ENCODE measurements at places on chromosomes 12 and 14. TPM values are rescaled to one million over a fixed set of nuclear protein-coding genes. Genes with fewer than 3 reads are reported as not detected.
A peak's percentile ranks its signal among the peaks of the same experiment; 100 is the strongest.

FOXG1 gene
- not detected for polyA plus RNA-seq

NFATC4 gene
- polyA plus RNA-seq, result not detected

- peak overlapping the region; percentile 87 for H3K27ac ChIP-seq
- peaks cover 43% of the 10 kb centered on the region for H3K4me1 ChIP-seq
- H3K36me3 ChIP-seq, result no peaks in the 10 kb centered on the region
- peak overlapping the region; percentile 91 for H3K4me3 ChIP-seq
- peaks cover 2% of the 10 kb centered on the region for H3K27me3 ChIP-seq
Measured at GRCh38 chr12:108690542-108691174, 40.7 kb downstream of the CORO1C start.

GPN3 gene
- 43.5 TPM for polyA plus RNA-seq

DNA sequence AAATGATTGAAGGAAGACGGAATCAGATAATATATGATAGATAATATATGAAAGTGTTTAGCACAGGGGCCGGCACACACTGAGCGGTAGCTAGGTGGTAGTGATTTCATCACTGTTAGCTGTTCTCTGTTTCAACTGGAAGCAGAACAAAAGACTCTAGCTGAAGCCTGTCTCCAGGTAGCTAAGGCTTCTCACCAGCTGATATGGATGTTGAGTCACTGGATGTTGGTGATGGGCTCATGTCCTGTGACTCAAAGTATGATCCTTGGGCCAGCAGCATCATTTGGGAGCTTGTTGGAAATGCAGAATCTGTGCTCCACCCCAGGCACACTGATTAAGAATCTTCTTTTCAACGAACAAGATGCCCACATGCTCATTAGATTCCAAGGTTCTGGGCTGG, 21.7 kb upstream of the KCNA5 start:
- H3K27ac ChIP-seq, result no peak overlapping the region
- peaks cover 1% of the 10 kb centered on the region for H3K27me3 ChIP-seq
- H3K4me3 ChIP-seq, result no peak overlapping the region
- no peak for DNase-seq
- H3K4me1 ChIP-seq, result no peaks in the 10 kb centered on the region

STAC3 gene
- not detected for polyA plus RNA-seq

LGALS3 gene
- 40.5 TPM for polyA plus RNA-seq

DNA sequence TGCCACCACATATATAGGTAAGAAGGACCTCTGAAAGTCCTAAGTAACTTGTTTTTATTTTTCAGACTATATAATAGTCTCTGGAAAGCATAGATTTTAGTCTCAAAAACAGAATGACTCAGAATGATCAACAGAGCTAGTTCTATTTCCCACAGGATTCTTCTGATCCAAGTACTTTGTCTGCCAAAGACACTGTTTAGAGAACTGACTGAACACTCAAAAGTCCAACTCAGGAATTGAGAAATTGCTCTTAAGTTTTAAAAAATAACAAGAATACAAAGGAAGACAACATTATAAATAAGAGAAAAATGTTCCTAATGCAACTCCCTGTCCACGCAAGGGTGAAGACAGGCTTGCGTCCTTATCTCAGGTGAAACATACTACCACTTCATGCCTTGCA, 29.0 kb downstream of the LGMN start:
- no peaks in the 10 kb centered on the region for H3K36me3 ChIP-seq
- H3K27me3 ChIP-seq, result peaks cover 9% of the 10 kb centered on the region
- no peak overlapping the region for H3K4me3 ChIP-seq

BDKRB1 gene
- polyA plus RNA-seq, result not detected

- no peak for DNase-seq
- no peaks in the 10 kb centered on the region for H3K27me3 ChIP-seq
- no peak overlapping the region for H3K4me3 ChIP-seq
- H3K27ac ChIP-seq, result peak overlapping the region; percentile 30
- peaks cover 56% of the 10 kb centered on the region for H3K4me1 ChIP-seq
- H3K36me3 ChIP-seq, result peaks cover 21% of the 10 kb centered on the region
Measured at GRCh38 chr12:68428724-68429501, 96.8 kb upstream of the MDM1 start.

- no peak overlapping the region for H3K27ac ChIP-seq
- H3K4me3 ChIP-seq, result no peak overlapping the region
- no peaks in the 10 kb centered on the region for H3K4me1 ChIP-seq
- peaks cover 1% of the 10 kb centered on the region for H3K27me3 ChIP-seq
- H3K36me3 ChIP-seq, result no peaks in the 10 kb centered on the region
Measured at GRCh38 chr12:131643631-131644452, 67.0 kb upstream of the SFSWAP start.

PPHLN1 gene
- polyA plus RNA-seq, result 106 TPM

DNA sequence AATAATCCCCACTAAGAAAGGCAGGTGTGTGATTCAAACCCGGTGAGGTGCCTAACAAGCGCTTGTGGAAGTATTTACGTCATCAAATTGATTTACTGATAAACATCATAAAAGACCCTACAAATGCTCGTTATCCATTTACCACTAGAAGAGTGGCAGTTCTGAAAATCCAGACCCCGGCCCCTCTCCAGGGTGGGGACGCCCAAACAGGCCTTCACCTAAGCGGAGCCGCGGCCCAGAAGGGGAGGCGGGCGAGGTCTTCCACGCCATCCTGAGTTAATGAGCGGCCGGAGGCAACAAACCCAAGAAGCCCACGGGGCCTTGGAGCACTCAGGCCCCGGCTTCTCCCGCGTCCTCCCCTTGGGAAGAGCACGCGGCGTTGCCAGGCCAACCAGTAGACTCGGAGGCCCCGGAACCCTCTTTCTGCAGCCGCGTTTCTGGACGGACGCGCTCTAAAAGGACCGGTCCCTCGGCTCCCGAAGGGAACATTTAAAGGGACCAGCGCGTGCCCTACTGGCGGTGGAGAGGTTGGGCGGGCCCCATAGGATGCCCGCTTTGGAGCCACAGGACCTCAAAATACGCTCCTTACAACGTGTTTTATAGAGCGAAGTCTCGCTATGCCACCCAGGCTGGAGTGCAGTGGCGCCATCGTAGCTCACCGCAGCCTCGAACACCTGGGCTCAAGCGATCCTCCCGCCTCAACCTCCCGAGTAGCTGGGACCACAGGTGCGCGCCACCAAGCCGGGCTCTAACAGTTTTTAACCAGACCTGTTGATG, 3.5 kb downstream of the PTPN21 start:
- H3K36me3 ChIP-seq, result no peaks in the 10 kb centered on the region
- no peak overlapping the region for H3K27ac ChIP-seq
- peaks cover 11% of the 10 kb centered on the region for H3K27me3 ChIP-seq
- peaks cover 14% of the 10 kb centered on the region for H3K4me1 ChIP-seq
- DNase-seq, result peak; percentile 44
- H3K4me3 ChIP-seq, result peak overlapping the region; percentile 79

GRCh38 chr14:84859116-84859515, 670.8 kb upstream of the FLRT2 start:
- H3K27me3 ChIP-seq, result no peaks in the 10 kb centered on the region
- H3K36me3 ChIP-seq, result no peaks in the 10 kb centered on the region
- H3K27ac ChIP-seq, result no peak overlapping the region
- no peaks in the 10 kb centered on the region for H3K4me1 ChIP-seq
- DNase-seq, result no peak

GRCh38 chr12:25146686-25147085, 48.3 kb downstream of the DNAI7 start:
- peaks cover 1% of the 10 kb centered on the region for H3K27me3 ChIP-seq
- no peaks in the 10 kb centered on the region for H3K36me3 ChIP-seq
- no peak overlapping the region for H3K27ac ChIP-seq

DNA sequence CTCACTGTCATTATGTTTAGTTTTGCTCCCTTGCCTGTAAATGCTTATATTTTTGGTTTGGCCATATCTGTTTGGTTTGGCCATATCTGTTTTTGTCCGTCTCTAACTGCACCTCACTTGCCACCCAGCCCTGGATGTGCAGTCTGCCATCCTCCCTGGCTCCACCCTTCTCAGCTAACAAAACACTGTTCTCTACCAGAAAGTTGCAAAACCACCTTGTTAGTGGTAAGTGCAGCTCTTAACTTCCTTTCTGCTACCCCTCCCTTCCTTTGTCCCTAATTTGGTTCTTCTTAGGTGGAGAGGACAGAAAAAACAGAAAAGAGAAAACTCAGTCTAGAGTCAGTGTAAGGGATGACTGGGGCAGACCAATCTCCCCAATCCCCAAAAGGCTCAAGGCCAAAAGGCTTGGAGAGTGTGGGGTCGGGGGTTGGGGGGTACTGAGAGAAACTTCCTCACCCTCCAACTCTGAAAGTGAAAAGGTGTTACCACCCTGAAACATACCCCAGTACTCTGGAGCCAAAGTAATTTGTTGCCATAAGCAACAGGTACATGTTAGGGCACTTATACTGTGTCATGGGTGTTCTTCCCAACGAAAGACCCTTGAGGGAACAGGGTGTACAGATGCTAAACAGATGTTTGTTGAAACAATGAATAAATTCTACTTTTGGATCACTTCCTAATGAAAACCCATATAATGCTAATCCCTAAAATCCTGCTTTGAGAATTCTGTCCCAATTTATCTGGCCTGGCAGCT, 5.0 kb downstream of the BIN2 start:
- H3K4me3 ChIP-seq, result peak overlapping the region; percentile 93
- peak overlapping the region; percentile 100 for H3K27ac ChIP-seq
- H3K36me3 ChIP-seq, result peaks cover 40% of the 10 kb centered on the region
- peaks cover 25% of the 10 kb centered on the region for H3K27me3 ChIP-seq
- peak; percentile 81 for DNase-seq

FAM186B gene
- not detected for polyA plus RNA-seq

GRCh38 chr14:56884617-56885016, 74.3 kb upstream of the OTX2 start:
- no peak overlapping the region for H3K27ac ChIP-seq
- H3K36me3 ChIP-seq, result no peaks in the 10 kb centered on the region
- no peak for DNase-seq
- H3K4me1 ChIP-seq, result no peaks in the 10 kb centered on the region
- no peak overlapping the region for H3K4me3 ChIP-seq

TC2N gene
- polyA plus RNA-seq, result 97.4 TPM

DNA sequence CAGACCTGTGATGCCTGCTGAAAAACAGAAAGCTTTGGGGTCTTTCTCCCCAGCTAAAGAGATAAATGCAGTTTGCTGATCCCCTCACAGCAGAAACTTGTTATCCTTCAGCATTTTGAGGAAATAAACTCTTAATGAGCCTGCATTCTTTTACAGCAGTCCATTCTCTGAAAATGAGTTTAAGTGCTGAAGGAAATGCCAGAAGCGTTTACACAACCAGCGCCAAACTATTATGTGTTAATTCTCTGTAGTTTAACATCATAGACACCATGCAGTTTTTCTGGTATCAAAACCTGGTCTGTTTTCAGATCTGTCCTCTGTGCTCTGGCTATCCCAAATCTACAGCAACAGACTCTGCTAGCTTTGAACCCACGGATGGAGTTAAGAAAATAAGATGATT, 291.3 kb downstream of the NPAS3 start:
- H3K27ac ChIP-seq, result no peak overlapping the region
- H3K36me3 ChIP-seq, result no peaks in the 10 kb centered on the region
- no peaks in the 10 kb centered on the region for H3K27me3 ChIP-seq
- no peak overlapping the region for H3K4me3 ChIP-seq
- H3K4me1 ChIP-seq, result no peaks in the 10 kb centered on the region

TTC7B gene
- polyA plus RNA-seq, result 1.1 TPM

DNA sequence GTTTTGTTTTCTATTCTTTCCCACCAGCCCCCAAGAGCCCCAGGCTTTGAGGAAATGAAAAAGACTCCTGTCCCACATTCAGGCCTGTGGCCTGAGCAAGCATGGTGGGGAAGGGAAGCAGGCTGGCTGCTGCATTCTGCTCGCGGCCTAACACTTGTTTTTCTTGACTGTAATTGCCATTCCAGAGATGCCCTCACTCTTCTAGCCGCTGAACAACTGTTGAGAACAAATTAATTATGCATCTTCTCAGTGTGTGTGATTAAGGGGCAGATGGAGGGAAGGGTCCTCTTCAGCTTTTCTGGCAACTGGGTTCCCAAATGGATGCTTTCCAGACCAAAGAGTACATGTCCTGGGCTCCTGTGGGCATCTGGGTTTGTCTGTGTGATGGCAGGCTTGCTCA, 43.3 kb downstream of the ADCK1 start:
- H3K27me3 ChIP-seq, result no peaks in the 10 kb centered on the region
- H3K36me3 ChIP-seq, result peaks cover 3% of the 10 kb centered on the region
- no peak overlapping the region for H3K27ac ChIP-seq
- DNase-seq, result no peak
- H3K4me3 ChIP-seq, result no peak overlapping the region

SYNE3 gene
- polyA plus RNA-seq, result not detected

DNA sequence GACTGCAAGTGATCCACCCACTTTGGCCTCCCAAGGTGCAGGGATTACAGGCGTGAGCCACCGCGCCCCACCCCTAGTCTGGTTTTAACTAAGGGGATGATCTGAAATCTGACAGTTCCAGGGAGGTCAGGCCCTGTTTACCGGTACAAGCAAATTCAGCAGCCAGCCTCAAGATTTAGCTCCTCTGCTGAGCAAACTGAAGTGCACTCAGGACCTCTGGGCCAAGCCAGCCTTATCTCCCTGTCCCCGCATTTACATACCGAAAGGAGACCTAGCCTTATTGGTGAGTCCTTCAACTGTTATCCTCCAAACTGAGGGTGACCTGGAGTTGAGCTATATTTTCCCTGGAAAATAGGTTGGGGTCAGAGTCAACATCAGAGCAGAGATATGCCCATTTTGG, 835 bp upstream of the ABHD4 start:
- H3K36me3 ChIP-seq, result peaks cover 6% of the 10 kb centered on the region
- peak overlapping the region; percentile 95 for H3K27ac ChIP-seq
- no peak for DNase-seq
- peaks cover 40% of the 10 kb centered on the region for H3K4me1 ChIP-seq

GRCh38 chr12:2336409-2336829, 283.6 kb downstream of the CACNA1C start:
- no peak overlapping the region for H3K27ac ChIP-seq
- DNase-seq, result no peak
- H3K36me3 ChIP-seq, result no peaks in the 10 kb centered on the region
- peaks cover 2% of the 10 kb centered on the region for H3K27me3 ChIP-seq
- no peaks in the 10 kb centered on the region for H3K4me1 ChIP-seq
- H3K4me3 ChIP-seq, result no peak overlapping the region

LAG3 gene
- 1.3 TPM for polyA plus RNA-seq

EID3 gene
- polyA plus RNA-seq, result 9.5 TPM

DNA sequence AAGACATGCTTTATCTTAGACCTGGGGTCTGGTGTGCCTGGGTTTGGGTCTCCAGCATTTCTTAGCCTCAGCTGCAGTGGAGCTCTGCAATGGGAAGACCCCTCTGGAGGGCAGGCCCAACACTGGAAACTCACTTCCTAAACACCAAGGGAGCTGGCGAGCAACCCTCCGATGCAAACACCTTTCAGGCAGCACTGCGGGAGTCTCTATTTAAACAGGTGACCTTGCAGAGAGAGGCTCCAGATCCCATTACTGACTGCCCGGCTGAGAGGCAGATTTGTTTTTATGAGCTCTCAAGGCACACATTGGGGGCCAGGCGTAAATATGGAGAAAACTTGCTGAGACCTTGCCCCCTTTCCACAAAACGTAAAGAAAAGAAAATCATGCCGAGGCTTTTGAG, 195.5 kb downstream of the PAX9 start:
- no peak overlapping the region for H3K27ac ChIP-seq
- H3K36me3 ChIP-seq, result no peaks in the 10 kb centered on the region
- H3K4me3 ChIP-seq, result no peak overlapping the region
- DNase-seq, result no peak
- no peaks in the 10 kb centered on the region for H3K4me1 ChIP-seq
